ENCODE measurements at places on chromosomes 16 and 17.

DNA sequence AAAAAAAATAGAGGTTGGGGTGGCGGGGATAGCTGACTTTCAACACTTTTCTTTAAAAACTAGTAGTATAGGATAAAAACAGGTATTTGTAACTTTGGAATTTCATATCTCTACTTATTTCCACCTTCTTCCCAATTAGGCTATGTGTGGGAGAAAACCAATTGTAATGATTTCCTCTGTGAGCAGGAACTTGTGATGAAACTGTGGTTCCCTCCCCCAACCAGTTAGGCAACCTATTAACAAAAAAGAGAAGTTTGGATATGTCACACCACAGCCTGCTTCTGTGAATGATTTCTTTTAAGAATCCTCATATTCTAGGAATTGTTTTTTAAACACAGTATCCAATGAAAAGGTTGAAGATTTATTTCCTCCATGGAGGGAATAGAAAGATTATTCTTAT, 1.9 kb downstream of the IGSF6 start:
- DNase-seq = no peak

DNA sequence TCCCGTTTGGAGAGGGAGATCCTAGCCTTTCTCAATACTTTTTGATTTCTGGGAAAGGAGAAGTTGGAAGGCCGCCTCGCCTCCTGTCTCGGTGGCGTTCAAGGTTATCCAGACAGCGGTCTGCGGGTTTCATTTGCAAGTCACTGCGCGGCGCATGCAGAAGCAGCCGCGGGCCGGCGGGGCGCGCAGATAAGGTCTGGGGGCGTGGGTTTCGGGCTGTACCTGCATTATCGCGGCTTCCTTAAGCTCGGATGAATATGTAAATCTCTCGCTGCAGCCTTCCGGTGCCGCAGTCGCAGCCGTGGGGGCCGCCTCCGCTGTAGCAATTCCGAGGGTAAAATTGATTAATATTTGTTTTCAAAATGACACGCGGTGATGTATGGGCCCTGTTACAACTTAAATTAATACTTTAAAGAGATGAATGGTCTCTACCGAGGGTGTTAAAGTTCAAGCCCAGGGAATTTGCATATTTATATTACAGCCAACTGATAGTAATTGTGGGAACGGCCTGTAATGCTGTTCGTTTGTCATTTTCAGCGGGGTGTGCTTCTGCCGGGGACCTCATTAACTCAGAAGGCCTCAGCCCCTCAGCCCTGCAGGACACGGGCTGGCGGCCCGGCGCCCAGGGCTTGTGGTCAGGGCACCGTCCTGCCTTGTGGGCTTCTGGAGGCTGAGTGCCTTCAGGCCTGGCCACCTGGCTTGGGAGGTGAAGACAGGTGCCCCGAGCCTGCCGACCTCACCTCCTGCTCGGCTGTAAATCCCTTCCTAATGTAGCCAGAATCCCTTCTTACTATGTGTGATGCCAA, 99.4 kb downstream of the CYLD start:
- DNase-seq = no peak

- DNase-seq = no peak
Measured at GRCh38 chr16:83517398-83517797, 290.4 kb upstream of the HSBP1 start.

- DNase-seq = no peak
Measured at GRCh38 chr16:61998460-61998859, 37.8 kb downstream of the CDH8 start.

GRCh38 chr17:78826421-78826820, 14.2 kb downstream of the USP36 start:
- no peak for DNase-seq
